ENCODE measurements at places on chromosomes 12 and 14. TPM values are rescaled to one million over a fixed set of nuclear protein-coding genes. Genes with fewer than 3 reads are reported as not detected.

- DNase-seq = no peak
These were observed 1.6 kb upstream of the PPP4R4 start for GRCh38 chr14:94172545-94172944.

DNA sequence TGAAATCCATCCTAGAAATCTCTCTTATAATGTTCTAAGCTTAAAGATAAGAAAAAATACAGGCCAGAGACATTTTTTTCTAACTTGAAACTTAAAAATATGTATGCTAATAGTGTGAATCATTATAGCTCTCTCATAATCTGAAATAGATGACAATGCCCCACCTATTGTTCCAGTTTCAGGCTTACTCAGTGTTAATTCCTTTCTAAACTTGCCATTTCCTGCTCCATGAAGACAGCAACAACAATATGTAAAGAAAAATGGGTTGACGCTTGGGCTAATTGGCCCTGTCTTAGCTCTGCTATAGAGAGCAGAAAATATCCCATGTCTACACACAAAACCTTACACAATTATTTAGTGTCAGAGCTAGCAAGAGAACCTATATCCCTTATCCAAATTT is 37.1 kb downstream of the LMO3 start:
- no peak for DNase-seq

GRCh38 chr12:124107351-124107750 is 134.3 kb downstream of the ZNF664 start:
- DNase-seq = no peak

DNA sequence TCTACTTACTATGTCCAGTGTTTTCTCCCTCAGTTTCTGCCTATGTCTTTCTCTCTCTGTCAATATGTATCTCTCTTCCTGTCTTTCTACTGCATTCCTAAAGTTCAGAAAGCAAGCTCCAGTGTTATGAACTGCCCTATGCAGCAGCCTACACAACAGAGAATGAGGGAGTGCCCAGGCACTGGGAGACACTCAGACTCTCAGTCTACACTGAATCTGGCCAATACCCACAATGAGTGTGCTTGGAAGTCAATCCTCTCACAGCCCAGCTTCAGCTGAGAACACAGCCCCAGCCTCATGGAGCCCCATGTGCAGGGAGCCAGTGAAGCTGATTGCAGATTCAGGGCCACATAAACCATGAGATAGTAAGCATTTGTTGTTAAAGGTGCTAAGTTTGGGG is 128.7 kb downstream of the ALG10 start:
- no peak for DNase-seq

- peak; percentile 61 for DNase-seq
These were observed 203.2 kb downstream of the ZFP36L1 start for GRCh38 chr14:68589447-68590200.

GRCh38 chr12:33795536-33795935 is 226.8 kb upstream of the ALG10 start:
- no peak for DNase-seq

- peak; percentile 16 for DNase-seq
These were observed 4.8 kb downstream of the YBX3 start for GRCh38 chr12:10718279-10718821.

DNA sequence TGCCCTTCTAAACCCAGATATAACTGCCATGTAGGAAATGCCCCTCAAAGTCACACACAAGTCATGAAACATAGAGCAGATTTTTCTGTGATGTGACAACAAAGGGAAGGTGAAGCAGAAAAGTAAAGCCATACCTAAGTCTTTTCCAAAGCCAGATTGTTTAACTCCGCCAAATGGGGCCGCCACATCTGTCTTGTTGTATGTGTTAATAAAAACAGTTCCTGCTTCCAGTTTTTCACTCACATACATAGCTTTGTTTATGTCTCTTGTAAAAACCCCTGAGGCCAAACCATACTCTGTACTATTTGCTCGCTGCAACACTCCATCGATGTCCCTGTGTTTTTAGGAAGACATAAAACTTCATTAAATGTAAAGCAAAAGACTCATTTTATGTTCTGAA is 40.3 kb downstream of the NOPCHAP1 start:
- DNase-seq = no peak

- DNase-seq = no peak
These were observed 13.6 kb upstream of the LEMD3 start for GRCh38 chr12:65155784-65156183.

DNA sequence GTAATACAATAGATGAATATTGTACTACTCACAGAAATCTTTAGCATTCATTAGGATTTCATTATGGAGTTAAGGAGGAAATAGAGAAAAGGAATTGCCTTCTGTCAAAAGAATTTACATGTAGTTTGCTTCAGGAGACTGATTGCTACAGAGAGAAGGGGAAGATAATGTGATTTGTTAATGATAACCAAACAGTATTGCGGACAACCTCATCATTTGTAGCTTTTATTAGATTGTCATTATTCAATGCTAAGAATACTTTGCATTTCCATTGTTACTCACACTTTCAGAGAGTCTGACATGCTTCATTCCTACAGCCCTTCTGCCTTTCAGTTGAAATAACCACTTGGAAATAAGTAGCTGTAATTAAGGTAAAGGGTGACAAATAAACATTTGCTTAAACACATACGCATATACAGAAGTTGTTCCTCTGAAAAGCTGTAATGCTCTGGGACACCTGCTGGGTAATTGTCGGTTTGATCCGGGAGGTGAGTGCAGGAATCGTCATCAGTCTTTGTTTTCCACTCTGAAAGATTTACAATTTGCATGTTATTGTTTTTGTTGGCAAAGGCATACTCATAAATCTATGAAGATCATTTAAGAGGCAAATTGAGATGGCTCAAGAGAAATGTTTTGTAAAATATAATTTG is 600.2 kb downstream of the TRHDE start:
- DNase-seq = no peak

The HOXC11 gene
- polyA plus RNA-seq = 0.03 TPM

The RNASE3 gene
- polyA plus RNA-seq = 0.12 TPM

The PNP gene
- polyA plus RNA-seq = 230 TPM

The MYF6 gene
- 0.54 TPM for polyA plus RNA-seq

The IL31 gene
- polyA plus RNA-seq = not detected

The LHX5 gene
- not detected for polyA plus RNA-seq

The TMCC3 gene
- 16.9 TPM for polyA plus RNA-seq
